ENCODE measurements at places on chromosomes 4 and X.

- no peak for DNase-seq
These were observed 154.2 kb upstream of the IL1RAPL2 start for GRCh38 chrX:104411800-104412199.

GRCh38 chrX:48910926-48911411, 477 bp downstream of the SLC35A2 start:
- DNase-seq: no peak

DNA sequence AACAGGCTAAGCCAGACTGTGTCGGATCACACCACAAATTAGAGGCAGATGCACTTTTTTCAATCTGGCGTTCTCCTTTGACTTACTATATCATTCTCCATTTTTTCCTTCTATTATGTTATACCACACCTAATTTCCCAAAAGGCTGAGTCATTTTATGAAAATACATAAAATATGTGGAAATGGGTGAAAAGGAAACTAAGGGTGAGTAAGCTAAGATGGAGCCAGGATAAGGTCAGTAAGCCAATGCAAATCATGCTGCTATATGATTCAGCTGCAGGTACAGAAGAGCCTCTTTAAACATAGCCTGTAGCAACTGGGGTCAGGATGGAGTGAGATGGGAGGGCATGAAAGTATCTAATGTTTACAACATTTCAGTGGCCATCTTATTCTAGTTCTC, 94.0 kb upstream of the TEX13A start:
- no peak for DNase-seq

GRCh38 chrX:19666950-19667349, 151.6 kb upstream of the MAP3K15 start:
- DNase-seq: no peak

GRCh38 chr4:94576210-94576609, 124.5 kb downstream of the PDLIM5 start:
- no peak for DNase-seq

DNA sequence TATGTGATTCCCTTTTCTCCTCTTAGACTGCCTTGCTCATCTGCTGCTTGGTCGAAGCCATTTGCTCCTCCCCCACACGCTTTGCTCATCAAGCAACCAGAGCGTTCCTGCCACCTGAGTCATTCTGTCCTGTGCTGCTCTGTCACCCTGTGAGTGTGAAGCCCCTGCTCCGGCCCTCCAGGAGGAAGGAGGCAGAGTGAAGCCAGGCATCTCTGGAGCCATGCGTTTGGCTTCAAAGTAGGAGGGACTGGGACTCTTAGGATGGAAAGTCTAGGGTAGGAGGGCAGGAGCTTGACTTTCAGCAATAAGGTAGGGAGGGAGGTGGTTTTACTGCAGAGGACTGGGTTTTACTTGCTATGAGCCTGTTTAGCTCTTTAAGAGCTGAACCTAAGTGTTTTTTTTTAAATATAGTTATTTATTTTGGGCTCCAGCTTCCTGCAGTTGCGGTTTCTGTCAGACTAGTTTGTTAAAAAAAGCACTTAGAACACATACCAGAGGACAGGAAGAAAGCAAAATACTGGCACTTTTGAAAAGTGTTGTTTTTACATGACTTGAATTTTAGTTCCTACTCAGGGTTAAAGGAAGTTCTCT, 63.6 kb downstream of the SPINK2 start:
- DNase-seq: peak; percentile 53

DNA sequence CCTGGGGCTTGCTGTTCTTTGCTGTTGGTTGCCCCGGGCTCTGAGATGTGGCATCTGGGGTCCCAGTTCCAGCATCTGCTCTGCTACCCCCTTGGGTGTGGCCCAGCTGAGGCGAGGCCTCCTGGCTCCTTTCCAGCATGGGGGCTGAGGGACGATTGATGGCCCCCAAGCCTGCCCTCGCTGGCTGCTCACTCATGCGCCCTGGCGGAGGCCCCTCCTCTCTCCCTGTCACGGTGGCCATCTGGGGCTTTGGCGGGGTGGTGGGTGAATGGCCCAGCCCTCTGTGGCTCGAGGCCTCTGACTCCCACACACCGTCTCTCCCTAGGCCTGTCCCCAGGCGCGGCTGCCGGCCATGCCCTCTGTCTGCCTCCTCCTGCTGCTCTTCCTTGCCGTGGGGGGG, 1.8 kb downstream of the PLXNA3 start:
- no peak for DNase-seq

- DNase-seq: no peak
These were observed 584.8 kb downstream of the PPARGC1A start for GRCh38 chr4:23305026-23305425.

DNA sequence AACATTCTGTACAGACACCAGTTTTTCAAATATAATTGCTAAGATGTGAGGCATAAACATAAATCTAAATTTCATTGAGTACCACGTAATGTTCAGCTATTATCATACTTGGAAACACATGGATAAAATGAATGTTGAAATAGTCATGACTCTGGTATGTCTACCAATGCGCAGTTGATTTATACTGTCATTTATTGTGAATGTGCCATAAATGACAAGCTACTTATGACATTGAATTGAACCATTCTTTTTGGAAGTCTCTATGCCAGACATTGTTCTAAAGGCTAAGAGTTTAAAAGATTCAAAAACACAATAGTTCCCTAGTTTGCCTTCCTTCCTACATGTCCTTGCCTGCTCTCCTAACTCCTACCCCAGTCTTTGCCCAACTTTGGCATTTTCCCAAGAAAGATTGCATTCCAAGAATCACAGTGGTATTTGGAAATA, 96.6 kb upstream of the DMD start:
- no peak for DNase-seq

DNA sequence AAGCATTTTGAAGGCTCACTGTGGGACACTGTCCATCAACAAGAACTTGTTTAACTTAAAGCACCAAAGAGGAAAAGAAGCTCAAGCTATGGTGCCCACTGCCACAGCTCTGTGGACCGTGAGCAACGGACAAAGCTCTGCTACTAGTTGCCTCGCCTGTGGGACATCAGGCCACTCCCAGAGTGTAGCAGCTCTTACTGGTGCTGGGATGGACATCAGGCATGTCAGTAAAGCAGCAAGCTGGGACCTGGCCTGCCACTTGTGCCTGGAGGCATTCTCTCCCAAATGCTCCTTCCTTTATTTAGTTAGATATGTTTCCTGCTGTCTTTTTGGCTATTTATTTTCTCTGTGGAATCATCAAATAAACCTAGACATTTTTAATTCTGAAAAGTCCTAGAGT, 46.7 kb downstream of the TMEM154 start:
- DNase-seq: no peak

GRCh38 chr4:15077969-15078368, 75.7 kb downstream of the CPEB2 start:
- no peak for DNase-seq

DNA sequence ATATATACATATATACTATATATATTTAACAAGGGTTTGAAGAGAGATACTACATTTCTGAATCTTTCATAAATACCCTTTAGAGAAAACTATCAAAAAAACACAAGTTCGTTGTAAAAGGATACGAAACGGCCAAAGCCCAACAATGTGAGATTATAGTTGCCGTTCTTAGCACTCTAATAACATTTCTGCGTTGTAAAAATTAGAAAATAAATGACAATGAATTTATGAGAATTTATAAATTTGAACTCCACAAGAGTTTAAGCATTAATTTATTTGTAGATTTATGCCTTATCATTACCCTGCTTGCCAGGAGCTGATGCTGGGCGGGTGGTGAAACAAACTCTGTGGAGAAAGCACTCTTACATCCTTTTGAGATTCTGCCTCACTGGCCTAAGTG, 1.1 kb downstream of the WDR17 start:
- no peak for DNase-seq

GRCh38 chr4:137901114-137901513, 341.0 kb downstream of the SLC7A11 start:
- no peak for DNase-seq

- no peak for DNase-seq
These were observed 30.1 kb upstream of the CFAP299 start for GRCh38 chr4:80305466-80305865.

DNA sequence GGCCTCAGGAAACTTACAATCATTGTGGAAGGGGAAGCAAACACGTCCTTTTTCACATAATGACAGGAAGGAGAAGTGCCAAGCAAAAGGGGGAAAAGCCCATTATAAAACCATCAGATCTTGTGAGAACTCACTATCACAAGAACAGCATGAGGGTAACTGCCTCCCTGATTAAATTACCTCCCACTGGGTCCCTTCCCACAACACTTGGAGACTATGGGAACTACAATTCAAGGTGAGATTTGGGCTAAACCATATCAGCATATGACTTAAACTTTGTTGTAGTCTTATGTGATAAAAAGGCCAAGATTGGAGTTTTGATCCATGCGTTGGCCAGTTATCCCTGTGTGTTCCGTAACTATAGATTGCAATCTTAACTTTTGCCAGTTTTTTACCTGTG, 68.3 kb downstream of the C4orf33 start:
- no peak for DNase-seq

DNA sequence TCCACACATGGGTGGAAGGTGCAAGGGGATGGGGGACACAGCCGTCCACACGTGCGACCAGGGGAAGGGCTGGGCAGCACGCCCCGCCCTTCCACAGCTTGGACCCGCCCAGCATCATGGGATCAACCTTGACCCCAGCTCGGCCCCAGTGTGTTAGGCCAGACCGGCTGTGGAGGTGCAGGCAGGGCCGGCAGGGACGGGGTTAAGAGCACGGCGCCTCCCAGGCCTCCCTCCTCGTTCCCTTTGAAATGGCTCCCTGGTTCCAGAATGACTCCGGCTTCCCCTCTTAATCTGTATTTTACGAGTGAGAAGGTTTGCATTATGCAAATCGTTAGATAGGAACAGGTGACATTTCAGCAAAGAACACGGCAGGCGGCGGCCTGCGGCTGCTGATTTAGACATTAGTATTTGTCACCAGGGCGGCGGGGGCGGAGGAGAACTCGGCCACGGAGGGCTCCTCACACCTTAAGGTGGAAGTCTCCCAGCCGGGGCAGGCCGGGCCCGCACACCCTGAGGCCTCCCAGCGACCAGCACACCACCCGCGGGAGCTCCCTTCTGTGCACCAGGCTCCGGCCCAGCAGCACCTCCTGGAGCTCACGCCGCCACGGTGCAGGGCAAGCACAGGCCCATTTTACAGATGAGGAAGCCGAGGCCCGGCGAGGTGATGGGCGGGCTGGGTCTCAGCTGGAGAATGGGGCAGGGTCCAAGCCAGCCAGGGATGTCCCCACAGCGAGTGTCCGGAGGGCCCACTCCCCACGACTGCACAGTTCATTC, 116.1 kb downstream of the FAM53A start:
- DNase-seq: no peak

- no peak for DNase-seq
These were observed 89.9 kb upstream of the FAT1 start for GRCh38 chr4:186813377-186814068.

DNA sequence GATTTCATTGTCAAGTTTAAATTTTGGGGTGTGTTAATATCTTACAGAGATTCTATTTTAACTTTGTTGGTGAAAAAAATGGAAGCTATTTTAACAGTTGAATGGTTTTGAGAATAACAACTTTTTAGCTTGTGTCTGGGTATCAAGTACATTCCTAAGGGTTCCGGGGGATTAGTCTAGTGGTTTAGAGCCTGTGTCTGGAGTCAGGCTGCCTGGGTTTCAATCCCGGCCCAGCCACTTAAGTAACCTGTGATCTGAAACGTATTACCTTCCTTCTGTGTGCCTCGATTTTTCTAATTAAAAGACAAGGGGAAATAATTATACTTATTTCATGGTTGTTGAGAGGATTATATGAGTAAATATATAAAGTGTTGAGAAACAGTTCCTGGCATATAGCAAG, 288.6 kb upstream of the NR3C2 start:
- no peak for DNase-seq

- DNase-seq: no peak
These were observed 108.4 kb upstream of the NOCT start for GRCh38 chr4:138907174-138907573.

DNA sequence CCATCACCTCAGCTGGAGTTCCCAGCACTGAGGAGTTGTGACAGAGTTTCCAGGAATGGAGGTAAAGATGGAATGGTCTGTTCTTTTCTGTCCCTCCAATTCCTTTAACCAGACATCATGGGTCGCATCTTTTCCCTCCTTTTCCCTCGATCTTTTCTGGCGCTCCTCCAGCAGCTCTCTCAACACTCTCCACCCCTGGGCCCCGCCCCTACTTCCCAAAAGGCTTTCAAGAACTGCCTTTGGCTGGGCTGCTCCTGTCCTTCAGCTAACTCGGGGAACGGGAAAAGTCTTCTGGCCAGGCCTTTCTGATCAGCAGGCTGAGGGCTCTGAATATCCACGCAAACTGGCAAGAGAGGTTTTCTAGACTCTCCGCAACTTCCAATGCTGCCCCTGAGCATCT, 34.0 kb downstream of the UTP14A start:
- no peak for DNase-seq

- DNase-seq: no peak
These were observed 9.8 kb downstream of the PWWP3B start for GRCh38 chrX:106177982-106178321.

- DNase-seq: no peak
These were observed 2.1 kb downstream of the JAKMIP1 start for GRCh38 chr4:6198278-6198677.

- no peak for DNase-seq
These were observed 217.1 kb upstream of the SMIM31 start for GRCh38 chr4:164536814-164537213.

- no peak for DNase-seq
These were observed 6.4 kb upstream of the PITX2 start for GRCh38 chr4:110629214-110629754.

DNA sequence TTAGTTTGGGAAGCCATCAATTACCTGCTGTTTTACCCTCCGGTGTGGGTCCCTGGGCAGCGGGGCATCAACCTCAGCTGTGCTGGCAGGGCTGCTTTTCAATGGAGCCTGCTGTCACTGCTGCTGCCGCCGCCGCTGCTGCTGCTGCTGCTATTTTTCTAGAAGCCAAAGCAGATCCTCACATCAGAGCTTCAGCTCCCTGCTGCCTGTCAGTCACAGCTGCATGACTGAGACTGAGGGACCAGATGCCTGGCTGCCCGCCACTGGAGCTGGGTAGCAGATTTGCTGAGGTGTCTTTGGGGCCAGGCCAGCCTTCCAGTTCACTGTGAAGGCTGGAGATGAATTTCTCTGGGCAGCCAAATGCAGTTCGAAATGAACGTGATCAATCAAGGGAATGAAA, 200.3 kb upstream of the NHS start:
- DNase-seq: no peak

DNA sequence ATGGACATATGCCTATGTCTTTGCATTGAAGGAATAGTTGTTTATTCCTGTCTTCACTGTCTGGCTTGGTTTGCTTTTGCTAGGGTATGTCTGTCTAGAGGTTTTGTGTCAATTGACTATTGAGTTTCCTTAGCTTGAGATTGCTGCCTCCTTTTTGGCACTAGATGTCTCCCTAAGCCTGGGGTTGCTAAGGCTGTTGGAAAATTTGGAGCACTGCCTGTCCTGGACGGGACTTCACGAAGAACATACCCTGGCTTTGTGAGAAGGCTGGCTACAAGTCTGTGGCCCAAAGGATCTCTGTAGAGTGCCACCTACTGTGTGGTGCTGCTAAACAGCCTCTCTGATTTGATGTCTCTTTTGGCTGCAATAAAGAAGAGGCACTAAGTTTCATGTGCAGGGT, 183.8 kb upstream of the NUDT10 start:
- no peak for DNase-seq

GRCh38 chr4:74189331-74190043, 31.6 kb downstream of the MTHFD2L start:
- DNase-seq: no peak
